ENCODE measurements at places on chromosomes 2 and 18.
A peak's percentile ranks its signal among the peaks of the same experiment; 100 is the strongest.

GRCh38 chr2:47819834-47820233, 36.9 kb downstream of the MSH6 start:
- DNase-seq, result no peak

GRCh38 chr18:45136381-45137086, 455.8 kb downstream of the SETBP1 start:
- DNase-seq, result no peak

GRCh38 chr2:36478332-36478738, 119.6 kb downstream of the FEZ2 start:
- peak; percentile 96 for DNase-seq

DNA sequence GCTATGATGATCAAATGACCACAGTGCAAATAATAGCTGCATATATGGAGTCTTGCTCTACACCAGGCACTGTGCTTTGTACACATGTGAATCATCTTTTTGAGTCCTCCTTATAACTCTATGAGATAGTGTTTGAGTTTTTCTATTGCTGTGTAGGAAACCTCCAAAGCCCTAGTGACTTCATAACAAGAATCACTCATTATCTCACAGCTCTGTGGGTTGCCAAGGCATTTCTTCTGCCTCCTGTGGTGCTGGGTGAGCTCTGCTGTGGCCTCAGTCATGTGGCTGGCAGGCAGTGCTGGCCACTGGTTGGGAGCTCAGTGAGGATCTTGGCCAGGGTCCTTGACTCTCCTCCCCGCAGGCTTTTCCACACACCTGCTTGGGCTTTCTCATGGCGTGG, 153.4 kb downstream of the CAPN13 start:
- DNase-seq, result peak; percentile 30

- DNase-seq, result no peak
Observed at GRCh38 chr2:66702301-66702700, 267.4 kb downstream of the MEIS1 start.

GRCh38 chr2:152493417-152493816, 158.4 kb downstream of the FMNL2 start:
- no peak for DNase-seq

DNA sequence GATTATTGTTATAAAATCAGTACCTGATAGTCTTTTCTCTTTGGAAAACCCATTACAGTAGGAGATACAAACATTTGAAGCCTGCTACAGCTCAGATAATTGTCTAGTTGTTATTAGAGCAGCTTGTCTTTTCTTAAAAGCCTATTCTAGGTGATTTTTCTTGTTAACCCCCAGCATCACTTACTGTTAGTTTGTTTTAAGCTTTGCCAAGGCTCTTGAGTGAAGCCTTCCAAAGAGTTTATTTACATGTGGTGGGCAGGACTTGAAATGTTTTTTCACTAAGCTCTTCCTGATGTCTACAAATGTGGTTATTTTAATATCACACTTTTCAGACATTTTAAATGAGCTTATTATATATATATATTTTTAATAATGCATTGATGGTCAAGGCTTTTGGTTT, 791.3 kb downstream of the PLCL1 start:
- DNase-seq, result no peak

- DNase-seq, result peak; percentile 2
Observed at GRCh38 chr18:42758852-42759251, 356.6 kb downstream of the RIT2 start.

GRCh38 chr2:237652181-237652580, 24.8 kb downstream of the LRRFIP1 start:
- DNase-seq, result no peak

- DNase-seq, result no peak
Observed at GRCh38 chr2:84940088-84940470, 30.9 kb upstream of the KCMF1 start.

DNA sequence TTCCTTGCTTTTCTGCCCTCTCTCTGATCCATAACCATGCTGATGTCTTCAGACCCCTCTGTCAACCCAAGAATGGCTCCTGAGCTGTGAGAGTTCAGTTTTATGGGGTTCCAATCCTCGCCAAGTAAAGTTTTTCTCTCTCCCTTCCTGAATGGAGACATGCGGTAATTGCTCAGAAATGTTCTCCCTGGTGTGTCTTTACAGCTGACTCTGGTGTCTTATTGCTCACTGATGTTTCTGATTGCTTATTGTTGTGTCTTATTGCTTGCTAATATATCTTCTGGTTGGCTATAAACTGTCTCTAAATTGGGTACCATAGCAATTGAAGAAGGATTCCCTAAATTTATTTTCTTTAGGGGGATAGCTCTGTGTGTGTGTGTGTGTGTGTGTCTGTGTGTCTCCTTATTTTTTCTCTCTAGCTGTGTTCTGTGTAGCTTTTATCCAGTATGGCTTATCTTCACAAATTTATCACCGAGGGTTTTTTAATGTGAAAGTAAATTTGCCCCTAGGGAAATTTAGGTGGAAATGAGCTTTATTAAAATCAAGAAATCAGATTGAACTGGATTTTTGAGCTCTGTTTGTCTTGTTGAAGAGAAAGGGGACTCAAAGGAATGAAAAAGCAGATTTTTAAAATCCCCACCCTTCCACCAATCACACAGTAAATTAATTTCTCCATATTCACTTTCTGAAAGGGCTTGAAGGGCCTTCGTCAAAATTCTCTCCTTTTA, 19.5 kb downstream of the MGAT5 start:
- DNase-seq, result peak; percentile 94

DNA sequence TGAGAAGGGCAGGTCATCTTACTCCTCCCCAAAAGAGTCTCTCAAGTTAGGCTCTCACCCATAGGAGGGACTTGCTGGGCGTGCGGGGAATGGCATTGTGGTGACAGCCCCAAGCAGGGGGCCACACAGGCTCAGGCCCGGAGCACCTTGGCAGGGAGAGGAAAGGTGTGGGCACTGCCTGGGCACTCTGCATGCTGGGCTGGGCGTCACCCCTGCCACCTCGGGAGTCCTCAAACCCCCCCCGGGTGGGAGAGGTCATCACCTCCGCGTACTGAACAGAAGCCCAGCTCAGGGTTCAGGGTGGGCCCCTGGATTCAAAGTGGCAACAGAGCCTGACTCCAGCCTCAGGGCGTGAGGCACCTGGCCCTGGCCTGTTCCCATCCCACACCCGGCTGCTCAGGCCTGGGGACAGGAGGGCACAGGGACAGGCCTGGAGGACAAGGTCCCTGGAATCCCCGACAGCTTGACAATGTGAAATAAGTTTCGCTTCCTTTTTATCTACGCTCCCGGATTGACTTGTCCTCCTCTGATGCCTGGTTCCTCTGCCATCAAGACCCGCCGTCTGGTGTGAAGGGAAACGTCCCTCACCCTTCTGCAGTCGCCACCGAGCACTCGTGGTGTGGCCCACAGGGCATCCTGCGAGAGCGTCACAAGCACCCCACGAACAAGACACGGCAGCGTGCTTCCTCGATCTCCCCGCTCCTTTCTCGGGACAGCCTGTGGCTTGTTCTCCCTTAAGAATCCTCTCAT, 97.8 kb downstream of the HDAC4 start:
- DNase-seq, result no peak

DNA sequence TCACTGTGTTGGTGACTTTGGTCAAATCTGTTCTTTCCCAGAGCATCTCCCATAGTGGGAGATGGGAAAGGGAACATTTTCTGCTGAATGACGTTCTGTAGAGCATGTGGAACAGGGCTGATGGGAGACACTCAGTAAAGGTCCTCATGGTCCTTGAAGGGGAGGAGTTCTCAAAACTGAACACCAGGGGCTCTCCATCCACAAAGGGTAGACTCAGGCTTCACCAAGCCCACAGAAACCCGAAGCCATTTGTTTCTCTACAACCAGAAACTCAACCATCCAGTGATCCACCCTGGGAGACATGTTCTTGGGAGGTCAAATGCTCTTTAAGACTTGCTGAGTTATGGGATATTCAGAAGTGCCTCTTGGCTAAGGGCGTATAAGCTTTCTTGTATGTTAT, 131.8 kb downstream of the ACOXL start:
- no peak for DNase-seq

DNA sequence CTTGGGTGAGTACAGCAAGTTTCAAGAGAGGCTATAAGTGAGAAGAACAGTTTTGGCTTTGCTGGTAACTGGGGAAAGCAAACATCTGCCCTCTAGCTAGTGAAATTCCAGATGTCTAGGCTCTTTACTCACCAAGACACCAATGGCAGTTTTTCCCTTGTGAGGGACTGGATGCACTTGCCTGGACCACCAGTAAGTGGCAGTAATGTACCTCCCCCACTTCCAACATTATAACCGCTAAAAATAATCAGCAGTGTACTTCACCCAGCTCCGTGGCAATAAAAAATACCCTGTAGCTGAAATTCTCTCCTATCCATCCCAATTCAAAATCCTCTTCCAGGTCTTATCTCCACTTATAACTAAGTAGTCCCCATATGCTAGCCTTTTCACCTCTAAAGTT, 383.9 kb downstream of the ARHGAP15 start:
- peak; percentile 73 for DNase-seq

DNA sequence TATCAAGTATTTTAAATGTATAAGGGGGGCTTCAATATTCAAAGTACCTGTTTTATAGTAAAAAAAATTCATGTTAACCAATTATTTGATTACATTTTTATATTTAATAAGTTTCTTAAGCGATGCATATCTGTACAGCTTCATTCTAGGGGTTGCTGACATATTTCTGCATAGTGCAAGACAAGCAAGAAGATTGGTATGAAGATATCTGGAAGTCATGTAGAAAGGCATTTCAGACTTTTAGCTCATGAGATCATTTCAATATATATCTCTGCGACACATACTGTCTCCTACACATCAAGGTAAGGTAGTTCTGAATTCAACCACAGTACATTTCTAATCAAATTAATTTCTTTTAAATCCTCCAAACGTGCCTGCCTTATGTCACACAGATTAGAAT, 73.1 kb downstream of the MEMO1 start:
- no peak for DNase-seq

- DNase-seq, result no peak
Observed at GRCh38 chr18:43877616-43878321, 600.5 kb upstream of the SYT4 start.

- no peak for DNase-seq
Observed at GRCh38 chr2:160906878-160907277, 253.3 kb upstream of the TANK start.

- DNase-seq, result peak; percentile 80
Observed at GRCh38 chr2:235170016-235170415, 218.2 kb downstream of the SH3BP4 start.

DNA sequence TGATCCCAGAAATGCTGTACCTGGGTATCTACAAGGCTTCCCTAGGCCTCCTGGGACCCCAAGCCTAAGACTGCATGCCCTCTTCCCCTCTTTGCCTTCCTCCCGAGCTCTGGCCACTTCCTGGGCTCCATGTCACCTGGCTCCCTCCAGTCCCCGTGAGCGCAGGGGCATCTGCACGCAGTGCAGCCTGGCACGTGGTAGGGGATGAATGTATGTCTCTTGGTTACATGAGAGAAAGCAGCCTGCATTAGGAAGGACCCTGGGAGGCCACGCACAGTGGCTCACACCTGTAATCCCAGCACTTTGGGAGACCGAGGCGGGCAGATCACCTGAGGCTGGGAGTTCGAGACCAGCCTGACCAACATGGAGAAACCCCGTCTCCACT, 15.8 kb downstream of the PASK start:
- DNase-seq, result no peak

DNA sequence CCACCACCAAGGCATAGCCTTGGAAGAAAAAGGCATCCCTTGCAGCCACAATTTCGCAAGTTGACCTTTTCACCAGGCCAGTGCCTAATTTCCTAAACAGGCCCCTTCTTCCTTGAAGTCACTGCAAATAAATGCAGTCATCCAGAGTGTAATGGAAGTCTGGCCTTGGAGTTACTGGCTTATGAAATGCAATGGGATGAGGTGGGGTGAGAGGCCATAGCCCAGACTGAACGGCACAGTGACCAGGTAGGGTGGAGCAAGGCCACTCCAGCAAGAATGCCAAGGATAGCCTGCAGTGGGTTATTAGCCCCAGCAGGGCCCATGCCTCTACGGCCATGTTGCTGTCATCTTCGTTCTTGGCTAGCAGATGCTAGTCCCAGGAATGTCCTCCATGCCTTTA, 68.4 kb downstream of the BCL11A start:
- no peak for DNase-seq
